Suprapubic skin (tissue), 4 donors: ENCODE measurements at places on chromosomes 1 and 21. TPM values are rescaled to one million over a fixed set of nuclear protein-coding genes. Genes with fewer than 3 reads are reported as not detected.
A peak's percentile ranks its signal among the peaks of the same experiment; 100 is the strongest.

- DNase-seq = no peak
Observed at GRCh38 chr1:172887162-172887561, 163.6 kb downstream of the TNFSF18 start.

GRCh38 chr1:194161591-194161990 is 975.2 kb upstream of the B3GALT2 start:
- DNase-seq = no peak

GRCh38 chr1:206658264-206658980 is 23.1 kb downstream of the DYRK3 start:
- DNase-seq = no peak

DNA sequence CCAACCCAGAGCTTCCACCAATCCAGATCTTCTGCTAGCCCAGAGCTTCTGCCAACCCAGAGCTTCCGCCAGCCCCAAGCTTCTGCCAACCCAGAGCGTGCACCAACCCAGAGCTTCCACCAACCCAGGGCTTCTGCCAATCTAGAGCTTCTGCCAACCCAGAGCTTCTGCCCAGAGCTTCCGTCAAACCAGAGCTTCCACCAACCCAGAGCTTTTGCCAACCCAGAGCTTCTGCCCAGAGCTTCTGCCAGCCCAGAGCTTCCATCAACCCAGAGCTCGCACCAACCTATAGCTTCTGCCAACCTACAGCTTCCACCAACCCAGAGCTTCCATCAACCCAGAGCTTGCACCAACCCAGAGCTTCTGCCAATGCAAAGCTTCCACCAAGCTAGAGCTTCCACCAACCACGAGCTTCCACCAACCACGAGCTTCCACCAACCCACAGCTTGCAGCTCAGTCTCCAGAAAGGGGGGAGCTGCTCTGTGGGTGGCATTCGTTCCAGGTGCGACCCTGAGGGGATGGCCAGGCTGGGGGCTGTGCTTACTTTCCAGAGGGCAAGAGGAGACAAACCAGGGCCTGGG is 23.8 kb downstream of the CRYAA start:
- peak; percentile 67 for DNase-seq

- DNase-seq = no peak
Observed at GRCh38 chr1:229474509-229474908, 33.6 kb downstream of the NUP133 start.

- DNase-seq = no peak
Observed at GRCh38 chr1:218367118-218367517, 22.0 kb downstream of the TGFB2 start.

NPPA gene
- not detected for total RNA-seq

- DNase-seq = no peak
Observed at GRCh38 chr1:109094377-109094803, 3.8 kb downstream of the TMEM167B start.

SERPINC1 gene
- total RNA-seq = not detected

- no peak for DNase-seq
Observed at GRCh38 chr1:218475275-218475674, 130.1 kb downstream of the TGFB2 start.
